H4 (cell line): ENCODE measurements at places on chromosomes 3 and 15.
A peak's percentile ranks its signal among the peaks of the same experiment; 100 is the strongest.

DNA sequence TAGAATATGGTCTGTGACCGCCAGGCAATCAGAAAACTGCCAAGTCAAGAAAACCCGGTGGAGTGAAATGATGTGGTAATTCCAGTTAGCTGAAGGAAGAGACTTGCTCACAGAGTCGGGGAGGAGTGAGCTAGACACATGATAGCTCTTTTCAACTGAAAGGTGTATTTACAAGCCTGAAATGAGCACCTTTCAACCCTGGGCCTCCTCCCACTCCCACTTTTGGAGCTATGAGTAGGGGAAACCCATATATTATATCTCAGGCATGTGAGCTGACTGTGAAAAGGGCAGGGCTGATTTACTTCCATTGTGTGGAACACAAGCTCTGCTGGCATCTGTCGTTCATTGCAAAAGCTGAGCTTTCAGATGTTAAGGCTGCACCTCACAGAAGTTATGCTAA is 960.2 kb downstream of the TUSC7 start:
- no peak for DNase-seq

GRCh38 chr3:8555725-8556472 is 54.3 kb downstream of the LMCD1 start:
- no peak for DNase-seq

DNA sequence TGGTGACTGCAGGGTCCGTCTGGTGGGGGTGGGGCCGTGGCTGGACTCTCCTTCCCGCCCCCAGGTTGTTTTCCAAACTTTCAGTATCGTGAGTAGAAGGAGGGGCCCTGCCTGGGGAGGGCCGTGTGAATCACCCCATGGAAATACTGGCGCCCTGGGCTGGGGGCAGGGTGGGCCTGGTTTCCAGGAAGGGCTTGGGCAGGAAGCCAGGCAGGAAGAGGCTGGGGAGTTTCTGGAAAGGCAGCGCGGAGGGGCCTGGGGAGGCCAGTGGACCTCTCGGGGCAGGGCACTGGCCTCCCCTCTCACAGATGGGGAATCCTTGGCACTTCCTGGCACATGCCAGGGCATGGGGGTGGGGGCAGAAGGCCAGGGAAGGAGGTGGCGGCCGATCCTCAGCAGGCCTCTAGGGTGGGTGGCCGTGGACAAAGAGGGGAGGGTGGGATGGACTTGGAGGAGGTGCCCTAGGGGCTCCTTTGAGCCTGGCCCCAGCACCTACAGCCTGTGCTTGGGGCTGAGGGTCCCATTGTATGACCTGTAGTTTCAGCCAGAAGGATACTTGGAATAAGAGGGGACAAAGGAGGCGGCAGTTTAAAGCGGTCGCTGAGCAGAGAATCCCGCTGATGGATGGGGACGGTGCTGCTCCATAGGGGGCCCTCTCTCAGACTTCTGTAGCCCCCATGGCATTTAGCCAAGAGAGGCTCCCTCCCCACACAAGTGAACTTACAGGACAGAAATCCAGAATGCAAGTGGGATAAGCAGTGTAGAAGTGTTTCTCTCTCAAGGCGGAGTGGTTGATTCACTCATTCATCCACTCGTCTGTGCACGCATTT is 56.5 kb upstream of the GATA2 start:
- peak; percentile 95 for DNase-seq

GRCh38 chr3:72784226-72784625 is 64.0 kb downstream of the SHQ1 start:
- no peak for DNase-seq
